Dermis blood vessel endothelial cell (primary cell): ENCODE measurements at places on chromosomes 3 and 15. TPM values are rescaled to one million over a fixed set of nuclear protein-coding genes. Genes with fewer than 3 reads are reported as not detected.

Gene CCDC54
- total RNA-seq, result not detected in 2 replicates

Gene PLA2G4E
- not detected in 2 replicates for total RNA-seq

Gene NANOGP8
- total RNA-seq, result not detected in 2 replicates

Gene CTXN2
- total RNA-seq, result not detected in 2 replicates

Gene NUP210
- total RNA-seq, result 2.6 and 9.0 TPM in 2 replicates

Gene STIMATE
- total RNA-seq, result 17.0 and 18.7 TPM in 2 replicates

Gene CCR3
- not detected in 2 replicates for total RNA-seq

Gene SLC26A6
- total RNA-seq, result 23.9 and 27.7 TPM in 2 replicates

Gene SLC38A3
- not detected in 2 replicates for total RNA-seq

Gene SLC28A2
- not detected in 2 replicates for total RNA-seq

Gene CYP8B1
- total RNA-seq, result not detected in 2 replicates
